ENCODE measurements at places on chromosomes 5 and 9.

DNA sequence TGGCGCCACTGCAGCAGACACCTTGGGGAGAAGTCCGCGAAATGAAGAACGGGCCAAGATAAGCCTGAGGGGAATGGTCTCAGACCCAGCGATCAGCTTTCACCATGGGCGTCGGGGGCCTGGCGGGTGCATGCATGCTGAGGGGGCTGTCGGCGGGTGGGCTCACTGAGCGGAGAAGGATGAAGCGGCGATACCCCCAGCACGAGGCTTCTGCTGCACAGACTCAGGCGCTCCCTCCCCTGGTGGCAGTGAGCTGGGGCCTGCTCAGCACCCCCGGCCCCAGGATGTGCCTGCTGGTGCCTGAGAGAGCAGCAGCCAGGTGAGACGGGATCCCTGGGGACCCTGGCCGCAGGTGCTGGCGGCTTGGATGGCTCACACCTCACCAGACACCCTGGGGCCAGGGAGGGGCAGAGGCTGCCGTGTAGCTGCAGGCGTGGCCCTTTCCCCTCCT is 31.2 kb downstream of the CEP72 start:
- no peak for DNase-seq

DNA sequence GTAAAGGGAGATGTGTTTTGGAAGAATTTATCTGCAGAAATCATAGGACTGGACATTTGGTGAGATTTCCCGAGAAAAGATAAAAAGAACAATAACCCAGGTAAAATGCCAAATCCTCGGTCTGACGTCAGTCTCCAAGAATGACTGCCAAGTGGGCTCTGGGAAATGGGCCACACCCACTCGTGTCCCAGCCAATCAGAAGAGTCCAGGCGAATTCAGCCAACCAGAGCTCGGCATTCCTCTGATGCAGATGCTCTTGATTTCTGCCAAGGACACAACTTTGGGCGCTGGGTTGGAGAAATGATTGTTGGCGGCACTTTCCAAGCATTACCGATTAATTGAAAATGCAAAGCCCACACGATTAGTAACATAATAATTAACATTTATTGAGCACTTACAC is 73.3 kb downstream of the FGF18 start:
- no peak for DNase-seq

GRCh38 chr5:152061095-152061494 is 136.4 kb upstream of the GLRA1 start:
- DNase-seq, result no peak

DNA sequence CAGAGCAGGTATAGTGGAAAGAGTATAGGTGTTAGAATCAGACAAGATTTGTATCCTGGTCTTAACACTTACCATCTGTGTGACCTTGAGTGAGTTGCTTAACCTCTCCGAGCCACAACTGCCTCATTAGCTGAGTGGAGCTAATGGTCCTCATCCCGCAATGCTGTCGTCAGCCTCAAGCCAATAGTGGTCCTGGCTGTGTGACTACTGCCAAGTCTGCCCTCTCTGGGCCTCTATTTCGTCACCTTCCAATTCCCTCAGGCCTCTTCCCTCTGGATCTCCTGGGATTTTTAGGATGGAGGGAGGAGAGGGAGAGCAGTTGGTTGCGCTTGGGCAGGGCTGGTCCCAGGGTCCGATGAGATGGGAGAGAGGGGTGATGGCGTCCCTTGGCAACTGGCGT is 41.6 kb downstream of the STOM start:
- DNase-seq, result no peak

- no peak for DNase-seq
Measured at GRCh38 chr5:137997726-137998213, 35.1 kb downstream of the FAM13B start.

GRCh38 chr5:145797336-145797735 is 37.8 kb downstream of the PRELID2 start:
- DNase-seq, result no peak

DNA sequence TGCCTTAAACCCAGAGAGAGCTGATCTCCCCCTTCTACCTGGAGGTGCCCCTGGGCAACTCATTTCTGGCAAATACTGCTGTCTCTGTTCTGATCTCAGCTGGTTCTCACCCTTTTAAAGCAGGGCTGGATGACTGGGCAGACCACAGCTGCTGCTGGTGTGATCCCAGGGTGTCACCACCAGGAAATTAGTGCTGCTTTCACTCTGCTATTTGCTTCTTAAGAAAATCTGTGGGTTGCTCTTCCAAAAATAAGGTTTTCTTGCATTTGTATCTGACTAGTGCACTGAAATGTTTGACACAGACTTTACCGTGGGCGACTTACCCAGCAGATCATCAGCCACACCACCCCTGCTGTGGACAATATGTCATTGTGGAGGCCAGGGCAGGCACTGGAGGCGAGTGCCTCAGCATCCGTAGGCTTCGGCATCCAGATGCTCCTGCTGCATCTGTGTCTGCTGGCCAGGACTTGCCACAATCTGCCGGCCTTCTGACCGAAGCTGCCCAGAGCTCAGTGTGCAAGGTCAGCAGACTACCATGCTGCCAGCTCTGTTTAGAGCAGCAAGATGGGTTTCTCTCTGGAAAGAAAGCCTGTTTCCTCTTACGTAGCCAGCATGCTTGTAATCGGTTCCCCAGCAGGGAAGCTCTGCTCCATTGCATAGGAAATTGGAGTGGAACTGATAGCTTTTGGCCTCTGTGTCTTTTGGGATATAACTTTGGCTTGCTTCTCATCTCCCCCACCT is 13.6 kb downstream of the ARHGAP26 start:
- DNase-seq, result no peak

DNA sequence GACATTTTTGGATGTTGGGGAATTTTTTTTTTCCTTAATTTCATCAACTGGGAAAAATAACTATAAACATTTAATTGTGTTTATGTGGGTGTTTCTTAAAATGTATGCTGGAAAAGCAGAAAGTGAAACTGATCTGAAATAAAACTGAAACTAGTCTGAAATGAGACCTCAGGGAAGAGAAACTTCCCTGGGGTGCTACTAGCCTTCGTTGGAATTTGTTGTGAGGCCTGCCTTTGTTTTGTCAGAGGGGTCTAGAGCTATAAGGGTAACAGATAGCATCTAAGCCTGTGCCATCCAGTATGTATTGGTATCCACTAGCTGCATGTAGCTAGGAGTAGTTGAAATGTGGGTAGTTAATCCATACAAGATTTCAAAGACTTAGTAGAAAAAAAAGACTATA is 10.4 kb downstream of the ZNF618 start:
- no peak for DNase-seq

- DNase-seq, result no peak
Measured at GRCh38 chr9:87718852-87719612, 6.9 kb upstream of the CTSL start.

DNA sequence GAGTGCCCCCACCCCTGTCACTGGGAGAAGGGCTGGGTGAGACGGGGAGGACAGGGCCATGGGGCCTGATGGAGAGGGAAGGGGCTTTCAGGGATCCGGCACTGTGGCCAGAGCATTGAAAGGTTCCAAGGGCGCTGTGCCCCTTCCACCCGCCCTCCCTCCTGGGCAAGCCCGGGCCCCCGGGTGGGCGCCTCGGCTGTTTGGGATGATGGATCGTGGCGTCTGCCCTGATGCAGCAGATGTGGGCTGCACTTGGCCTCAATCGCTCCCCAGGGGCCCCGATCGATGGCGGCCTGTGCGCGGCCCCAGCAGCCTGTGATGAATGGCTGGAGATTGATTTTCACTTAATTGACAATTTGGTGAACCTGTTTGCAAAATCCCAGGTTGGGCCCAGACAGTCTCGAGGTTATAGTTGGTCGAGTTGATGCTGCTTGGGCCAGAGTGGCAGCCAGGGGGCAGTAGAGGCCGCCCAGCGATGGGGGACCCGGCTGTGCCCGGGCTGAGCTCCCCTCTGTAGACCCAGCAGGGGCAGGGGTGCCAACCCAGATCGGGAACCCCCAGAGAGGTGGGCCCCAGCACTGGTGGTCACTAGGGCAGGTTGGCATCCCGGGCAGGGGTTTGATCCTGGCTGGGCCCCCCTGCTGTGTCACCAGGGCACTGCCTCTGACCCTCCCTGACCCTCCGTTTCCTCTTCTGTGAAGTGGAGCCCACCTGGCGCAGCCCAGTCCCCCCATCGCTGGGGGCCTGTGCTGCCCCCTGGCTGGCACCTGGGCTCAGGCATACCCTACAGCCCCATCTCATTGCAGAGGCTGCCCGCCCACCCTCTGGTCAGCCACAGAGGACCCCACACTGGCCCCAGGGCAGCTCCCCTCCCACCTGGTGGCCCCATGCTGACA is 34.7 kb downstream of the LHX3 start:
- peak; percentile 12 for DNase-seq

DNA sequence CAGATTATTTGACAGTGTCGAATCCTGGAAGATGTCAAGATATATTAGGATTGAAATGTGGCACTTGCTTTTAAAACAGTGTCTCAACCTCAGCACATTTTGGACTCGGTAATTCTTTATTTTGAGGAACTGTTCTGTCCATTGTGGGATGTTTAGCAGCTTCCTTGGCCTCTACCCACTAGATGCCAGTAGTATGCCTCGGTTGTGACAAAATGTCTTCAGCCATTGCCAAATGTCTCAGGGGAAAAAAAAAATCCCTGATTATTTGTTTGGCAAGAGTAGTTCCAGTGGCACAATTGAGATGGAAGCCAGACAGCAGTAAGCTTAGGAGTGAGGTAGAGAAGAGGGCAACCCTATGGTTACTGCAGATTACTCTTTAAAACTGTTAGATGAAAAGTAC is 694.5 kb upstream of the RIOK2 start:
- DNase-seq, result no peak

Data from stimulated activated CD8-positive, alpha-beta memory T cell treated with anti-CD3 and anti-CD28 coated beads, Interleukin-2, amount 100 ng/mL, for 1 hour (primary cell).